ENCODE measurements at places on chromosomes 6 and 20.

DNA sequence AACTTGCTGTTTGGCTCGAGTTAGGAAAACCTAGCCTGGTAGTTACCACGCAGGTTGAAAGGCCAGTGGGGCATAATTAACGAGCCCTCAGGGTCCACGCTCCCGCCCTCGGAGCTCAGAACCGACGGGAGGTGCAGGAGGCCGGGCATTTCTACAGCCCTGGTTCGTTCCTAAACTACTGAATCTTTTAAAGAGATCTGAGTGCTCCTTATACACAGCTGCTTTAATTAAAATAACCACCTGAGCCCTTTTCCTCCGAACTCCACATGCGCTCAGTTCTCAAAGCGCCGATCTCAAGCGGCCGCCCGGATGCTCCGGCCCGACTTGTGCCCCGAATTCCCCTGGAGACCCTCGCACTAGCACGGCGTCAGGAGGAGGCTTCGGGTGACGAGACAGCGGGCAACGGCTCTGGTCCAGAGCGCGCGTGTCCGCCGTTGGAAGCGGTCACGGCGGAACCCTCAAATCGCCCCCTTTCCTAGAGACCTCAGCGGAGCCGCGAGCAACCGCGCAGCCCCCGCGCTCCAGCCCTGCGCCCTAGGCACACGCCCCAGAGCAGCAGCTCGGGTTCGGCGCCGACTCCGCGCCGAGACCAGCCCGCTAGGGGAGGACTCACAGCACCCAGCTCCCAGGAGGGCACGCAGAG lies 397 bp downstream of the WDR27 start:
- DNase-seq, result peak; percentile 10

DNA sequence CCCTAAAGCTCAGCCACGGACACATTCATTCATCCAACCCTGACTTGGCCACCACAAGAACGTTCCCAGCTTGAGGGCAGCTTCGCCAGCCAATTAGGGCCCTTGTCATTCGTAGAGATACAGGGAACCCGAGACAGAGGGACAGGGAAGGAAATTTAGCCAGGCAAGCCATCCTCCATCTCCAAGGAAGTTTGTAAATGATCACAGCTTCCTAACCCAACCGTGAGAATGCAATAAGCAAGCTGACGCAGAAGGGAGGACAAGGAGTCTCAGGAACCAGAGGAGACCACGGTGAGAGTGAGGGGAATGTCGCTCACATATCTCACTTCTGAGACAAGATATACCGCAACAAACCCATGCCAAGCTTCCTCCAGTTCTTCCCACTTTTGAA lies 1.4 kb downstream of the TRAM2 start:
- DNase-seq, result no peak

- no peak for DNase-seq
Observed at GRCh38 chr6:155040154-155040553, 45.0 kb downstream of the TIAM2 start.

GRCh38 chr20:15619816-15620215 lies 953.4 kb downstream of the KIF16B start:
- DNase-seq, result no peak

GRCh38 chr6:40735121-40735520 lies 148.0 kb upstream of the LRFN2 start:
- DNase-seq, result no peak

DNA sequence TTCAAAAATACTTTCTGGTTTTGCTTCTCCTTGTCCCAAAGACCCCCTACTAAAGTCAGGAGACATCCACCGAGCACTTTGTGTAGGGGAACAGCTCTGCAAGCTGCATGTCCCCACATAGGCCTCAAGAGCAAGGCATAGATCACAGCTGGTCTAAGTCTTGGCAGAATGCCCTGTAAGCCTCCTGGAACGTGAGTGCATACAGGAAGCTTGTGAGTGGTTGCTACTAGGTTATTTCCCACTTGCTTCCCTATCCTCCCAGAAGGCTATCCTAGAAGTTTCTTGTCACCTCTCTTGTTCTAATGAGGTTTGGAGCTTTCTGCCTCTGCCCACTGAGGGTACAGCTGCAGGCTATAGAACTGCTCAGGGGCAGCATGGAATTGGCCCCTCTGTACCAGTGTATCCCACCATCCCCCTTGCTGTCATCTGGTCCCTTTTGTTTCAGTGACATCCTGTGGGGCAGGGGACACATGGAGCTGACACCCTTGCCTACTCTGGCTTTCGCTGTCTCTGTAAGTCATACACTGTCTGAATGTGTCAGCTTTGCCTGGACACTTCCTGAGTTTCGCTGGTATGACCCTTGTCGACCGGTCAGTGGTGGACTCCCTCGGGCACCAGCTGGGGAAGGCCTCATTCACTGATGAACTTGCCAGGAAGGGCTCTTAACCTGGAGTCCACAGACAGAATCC lies 35.6 kb upstream of the KCNK16 start:
- DNase-seq, result no peak

GRCh38 chr6:7727086-7727945 lies 1.4 kb downstream of the BMP6 start:
- DNase-seq, result no peak
